ENCODE measurements at places on chromosomes 11 and 22.

DNA sequence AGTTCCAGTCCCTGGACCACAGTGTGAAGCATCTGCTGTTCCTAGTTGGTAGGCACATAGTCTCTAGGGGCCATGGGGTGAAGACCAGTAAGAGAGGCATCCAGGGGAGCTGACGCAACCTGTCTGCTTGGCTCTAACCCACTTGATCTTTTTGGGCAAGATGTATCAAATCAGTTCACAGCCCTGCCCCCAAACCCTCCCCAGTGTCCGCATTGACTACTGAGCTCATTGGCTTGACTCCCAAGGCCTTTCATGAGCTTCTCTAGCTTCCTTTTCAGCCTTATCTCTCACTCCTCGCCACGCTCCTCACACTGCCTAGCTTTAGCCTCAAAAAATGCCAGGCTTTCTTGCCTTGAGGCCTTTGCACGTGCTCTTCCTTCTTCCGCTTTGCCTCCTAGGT, 29.7 kb upstream of the ABCC8 start:
- no peak for DNase-seq

DNA sequence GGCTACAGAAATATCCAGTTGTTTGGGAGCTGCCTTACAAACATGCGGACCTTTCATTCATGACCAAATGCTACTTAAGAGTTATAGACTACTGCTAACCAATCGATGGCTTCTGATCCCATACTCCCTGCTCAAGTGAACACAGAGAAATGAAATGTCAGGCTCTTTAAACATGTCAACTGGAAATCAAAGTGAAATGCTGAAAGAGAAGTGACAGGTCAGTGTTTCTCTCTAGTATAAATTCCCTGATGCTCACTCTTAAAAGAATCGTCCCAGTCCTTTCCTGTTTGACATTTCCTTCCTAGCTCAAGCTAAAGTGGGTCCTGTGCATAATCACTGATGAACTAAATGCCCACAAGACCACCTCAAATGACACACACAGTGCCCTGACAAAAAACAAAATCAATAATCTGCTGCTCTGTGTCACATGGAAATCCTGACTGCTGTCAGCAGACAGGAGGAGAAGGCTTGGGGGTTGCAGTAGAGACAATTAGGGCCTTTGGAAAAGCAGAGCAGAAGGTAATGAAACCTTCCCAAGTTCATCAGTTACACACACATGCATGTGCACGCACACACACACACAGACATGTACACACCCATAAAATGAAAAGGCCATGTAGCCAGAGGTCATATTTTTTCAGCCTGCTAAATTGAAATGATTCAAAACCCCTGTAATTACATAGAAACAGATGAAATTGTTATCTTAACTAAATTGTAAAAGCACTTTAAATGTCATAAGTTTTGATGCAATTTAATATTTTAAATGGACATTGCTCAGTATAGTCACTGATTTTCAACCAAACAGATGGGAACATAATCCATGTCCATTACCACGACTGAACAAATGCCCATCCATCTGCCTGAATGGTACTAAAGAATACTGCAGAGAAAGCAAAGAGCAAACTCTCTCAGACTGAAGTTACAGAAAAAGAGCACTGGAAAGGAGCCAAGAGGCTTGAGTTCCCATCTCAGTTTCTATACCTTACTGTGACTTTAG, 330.7 kb downstream of the TTC28 start:
- no peak for DNase-seq

DNA sequence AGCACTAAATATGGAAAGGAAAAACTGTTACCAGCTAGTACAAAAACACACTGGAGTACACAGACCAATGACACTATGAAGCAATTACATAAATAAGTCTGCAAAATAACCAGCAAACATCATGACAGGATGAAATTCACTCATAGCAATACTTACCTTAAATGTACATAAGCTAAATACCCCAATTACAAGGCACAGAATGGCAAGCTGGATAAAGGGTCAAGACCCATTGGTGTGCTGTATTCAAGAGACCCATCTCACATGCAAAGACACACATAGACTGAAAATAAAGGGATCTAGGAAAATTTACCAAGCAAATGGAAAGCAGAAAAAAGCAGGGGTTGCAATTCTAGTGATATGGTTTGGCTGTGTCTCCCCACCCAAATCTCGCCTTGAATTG, 44.0 kb upstream of the CALCA start:
- no peak for DNase-seq

GRCh38 chr22:40665312-40665711, 14.0 kb upstream of the MCHR1 start:
- no peak for DNase-seq

DNA sequence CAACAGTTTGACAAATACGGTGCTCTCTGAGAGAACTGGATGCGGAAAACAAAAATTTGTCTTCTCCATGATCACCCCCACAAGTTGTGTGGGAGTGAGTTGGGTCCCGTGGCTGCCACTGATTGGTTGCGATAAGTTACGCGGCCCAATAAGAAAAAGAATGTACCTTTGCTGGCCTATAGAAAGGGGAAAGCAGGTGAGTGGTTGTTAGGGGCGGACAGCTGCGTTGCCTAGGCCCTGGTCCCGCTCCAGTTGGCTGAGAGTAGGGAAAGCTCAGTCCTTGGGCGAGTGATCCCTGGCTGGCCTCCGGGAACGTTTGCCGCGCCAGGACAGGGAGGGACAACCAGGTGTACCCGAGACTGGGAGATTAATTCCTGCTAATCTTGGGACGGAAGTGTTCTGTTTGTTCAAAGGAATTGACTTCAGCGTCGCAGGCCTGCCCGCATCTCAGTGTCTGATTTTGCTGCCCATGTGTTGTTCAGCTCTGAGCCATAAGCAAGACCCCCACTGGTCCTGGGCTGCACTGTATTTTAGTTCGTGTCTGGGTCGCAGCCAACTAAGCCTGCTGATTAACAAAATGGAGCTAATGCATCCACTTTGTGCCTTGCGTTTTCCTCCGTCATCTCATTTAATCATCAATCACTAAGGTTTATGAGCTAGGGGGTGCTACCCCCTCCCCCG, 773 bp upstream of the SYVN1 start:
- peak; percentile 78 for DNase-seq

- no peak for DNase-seq
Measured at GRCh38 chr11:124093330-124093729, 21.9 kb upstream of the VWA5A start.

- no peak for DNase-seq
Measured at GRCh38 chr11:61904539-61905048, 12.8 kb downstream of the RAB3IL1 start.

DNA sequence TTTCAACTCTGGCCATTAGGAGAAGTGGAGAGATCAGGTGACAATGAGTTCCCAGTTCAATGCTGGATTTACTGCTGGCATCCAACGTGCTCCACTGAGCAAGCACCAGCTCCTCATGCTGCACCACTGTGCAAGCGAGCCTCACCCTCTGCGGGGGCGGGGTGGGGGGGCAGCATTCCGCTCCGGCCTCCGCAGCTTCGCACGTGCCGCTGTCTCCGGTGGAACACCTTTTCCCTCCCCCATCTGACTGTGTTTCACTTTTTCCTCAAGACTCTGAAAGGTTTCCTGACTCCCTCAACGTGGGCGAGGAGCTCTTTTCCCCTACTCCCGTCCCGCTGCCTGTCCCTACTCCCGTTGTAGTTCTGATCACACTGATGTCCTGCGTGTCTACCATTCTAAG, 835 bp upstream of the RHOD start:
- DNase-seq = no peak

DNA sequence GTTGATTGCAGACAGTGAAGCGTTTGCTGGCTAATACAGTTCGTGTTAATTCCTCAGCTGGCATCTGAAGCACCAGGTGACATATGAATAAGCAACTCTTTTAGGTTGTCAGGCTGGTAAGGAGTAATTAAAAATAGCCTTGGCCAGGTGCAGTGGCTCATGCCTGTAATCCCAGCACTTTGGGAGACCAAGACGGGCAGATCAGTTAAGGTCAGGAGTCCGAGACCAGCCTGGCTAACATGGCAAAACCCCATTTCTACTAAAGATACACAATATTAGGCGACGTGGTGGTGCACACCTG, 74.9 kb downstream of the CECR2 start:
- DNase-seq = no peak

DNA sequence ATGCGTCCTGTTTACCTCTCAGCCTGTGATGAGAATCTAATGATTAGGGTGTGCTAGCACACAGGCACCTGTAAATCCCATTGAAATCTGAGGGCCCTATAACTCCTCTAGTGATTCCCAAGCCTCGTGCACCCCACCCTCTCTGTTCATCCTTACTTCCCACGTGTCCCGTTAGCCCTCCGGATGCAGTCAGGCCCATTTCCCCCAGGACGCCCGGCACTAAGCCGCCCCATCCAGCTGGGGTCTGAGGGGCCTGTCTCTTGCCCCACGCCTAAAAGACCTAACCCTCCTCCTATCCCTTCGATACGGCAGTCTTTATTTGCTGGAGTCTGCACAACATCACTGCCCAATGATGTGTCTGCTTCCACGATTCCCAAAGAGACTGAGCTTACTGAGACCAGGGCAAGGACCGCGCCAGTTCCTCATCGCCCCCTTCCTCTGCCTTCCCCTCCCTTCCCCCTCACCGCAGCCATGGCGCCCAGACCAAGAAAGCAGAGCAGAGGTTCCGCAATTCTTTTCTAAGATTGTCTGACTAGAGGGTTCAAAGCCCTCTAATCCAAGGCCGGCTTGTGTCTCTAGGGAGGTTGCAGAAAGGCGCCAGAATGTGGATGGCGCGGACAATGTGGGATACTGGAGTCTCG, 1.1 kb upstream of the FADS2 start:
- DNase-seq = no peak

- no peak for DNase-seq
Measured at GRCh38 chr22:47172771-47173534, 410.5 kb downstream of the TBC1D22A start.

GRCh38 chr11:14444441-14445189, 55.0 kb downstream of the COPB1 start:
- DNase-seq = no peak

- no peak for DNase-seq
Measured at GRCh38 chr22:29139965-29140782, 65.5 kb upstream of the EMID1 start.

DNA sequence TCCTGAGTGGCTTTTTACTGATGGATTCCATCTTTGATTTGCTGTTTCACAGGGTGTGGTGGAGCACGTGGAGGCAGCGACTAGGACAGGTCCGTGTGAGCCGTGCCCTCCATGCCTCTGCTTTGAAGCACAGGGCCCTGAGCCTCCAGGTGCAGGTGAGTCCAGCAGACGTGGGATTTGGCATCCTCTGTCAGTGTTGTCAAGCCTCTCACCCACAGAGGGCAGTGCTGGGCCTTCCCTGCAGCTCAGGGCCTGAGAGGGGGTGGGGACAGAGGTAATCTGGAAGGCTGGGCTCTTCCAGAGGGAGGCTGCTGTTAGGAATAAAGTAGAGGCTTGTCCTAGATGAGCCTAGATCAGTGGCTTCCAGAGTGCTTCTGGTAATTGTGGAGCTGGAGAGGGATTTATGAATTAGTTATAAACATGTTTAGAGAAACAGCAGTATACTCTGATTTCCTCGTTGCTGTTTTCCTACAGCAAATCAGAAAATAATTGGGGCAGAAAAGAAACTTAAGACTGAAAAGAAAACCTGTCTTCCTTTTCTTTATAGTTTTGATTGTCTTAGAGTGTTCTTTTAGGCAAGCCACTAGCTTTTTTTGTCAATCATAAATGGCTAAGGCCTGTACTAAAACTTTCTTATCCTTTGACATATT, 65.0 kb downstream of the SFI1 start:
- peak; percentile 39 for DNase-seq

GRCh38 chr22:39997939-39998726, 3.4 kb downstream of the FAM83F start:
- no peak for DNase-seq

All from activated CD8-positive, alpha-beta memory T cell treated with anti-CD3 and anti-CD28 coated beads, Interleukin-2, amount 50 U/mL, for 4 hours (primary cell).